Activated CD8-positive, alpha-beta memory T cell treated with anti-CD3 and anti-CD28 coated beads, Interleukin-2, amount 10 ng/mL, durations not matched to agents 7 days and 5 days (primary cell): ENCODE measurements at places on chromosomes 12 and 14.

- DNase-seq = no peak
These were observed 80.2 kb downstream of the NOC4L start for GRCh38 chr12:132224484-132224883.

DNA sequence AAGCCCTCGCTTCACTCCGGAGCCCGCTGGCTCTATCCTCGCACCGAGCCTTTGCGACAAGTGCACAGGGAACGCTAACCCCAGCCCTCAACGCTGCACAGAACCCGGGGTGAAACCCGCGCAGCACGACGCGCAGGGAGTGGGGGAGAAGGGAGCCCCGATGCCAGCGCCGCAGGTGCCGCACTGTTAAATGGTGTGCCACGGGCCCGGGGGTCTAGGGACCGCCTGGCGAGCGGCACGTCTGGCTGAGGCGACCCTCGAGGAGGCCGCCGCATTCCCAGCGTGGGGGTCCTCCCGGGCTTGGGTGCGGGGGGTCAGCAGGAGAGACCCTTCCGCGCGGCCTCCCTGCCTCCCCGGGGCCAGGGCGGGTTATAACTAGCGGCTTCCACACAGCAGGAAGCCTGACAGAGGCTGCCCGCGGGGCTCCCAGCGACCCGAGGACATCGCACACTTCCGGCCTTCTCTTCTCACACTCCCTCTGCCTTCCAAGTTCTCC is 23.8 kb upstream of the LRTM2 start:
- peak; percentile 65 for DNase-seq

GRCh38 chr14:94767321-94767878 is 2.5 kb downstream of the GSC start:
- DNase-seq = no peak

- peak; percentile 84 for DNase-seq
These were observed 155.5 kb downstream of the PRKCH start for GRCh38 chr14:61476754-61477410.

DNA sequence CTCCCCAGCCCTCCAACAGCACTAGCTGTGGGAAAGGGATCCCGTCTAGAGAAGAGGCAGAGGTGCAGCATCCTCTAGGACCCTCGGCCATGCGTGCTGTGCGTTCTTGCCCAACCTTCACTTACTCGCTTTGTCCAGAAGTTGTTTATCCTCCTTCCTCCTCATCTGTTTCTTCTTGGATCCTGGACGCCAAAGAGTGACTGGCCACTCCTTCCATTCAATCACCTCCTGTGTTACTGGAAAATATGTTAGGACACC is 140.5 kb downstream of the ZFP36L1 start:
- DNase-seq = peak; percentile 1

- DNase-seq = no peak
These were observed 13.2 kb downstream of the RTRAF start for GRCh38 chr14:52002542-52002941.

GRCh38 chr12:132761032-132761920 is at the start of gene ANKLE2:
Gene ANKLE2 (minus strand): TSS chr12:132761832. CDS start chr12:132761798, 34 bp downstream.
- DNase-seq = peak; percentile 88

- DNase-seq = no peak
These were observed 90.2 kb downstream of the PPP1R12A start for GRCh38 chr12:79844693-79845092.

GRCh38 chr14:54681811-54682261 is 114.9 kb downstream of the SAMD4A start:
- no peak for DNase-seq
